ENCODE measurements at places on chromosomes 5 and 9. TPM values are rescaled to one million over a fixed set of nuclear protein-coding genes. Genes with fewer than 3 reads are reported as not detected.

Gene TLX3
- total RNA-seq: not detected

Gene GTF2H2C
- 22.8 TPM for total RNA-seq

Gene SPATA31D4
- not detected for total RNA-seq

Gene PRRX2
- 43.7 TPM for total RNA-seq

Gene TAF11L2
- total RNA-seq: not detected

Gene SPOCK1
- 70.7 TPM for total RNA-seq

Gene NCS1
- 20.4 TPM for total RNA-seq

Gene PRLR
- 13.3 TPM for total RNA-seq

Gene EGR1
- 119 TPM for total RNA-seq

GRCh38 chr9:130197888-130198287 is 25.7 kb downstream of the NCS1 start:
- H3K4me1 ChIP-seq: peaks cover 80% of the 10 kb centered on the region
- peak overlapping the region; percentile 44 for H3K27ac ChIP-seq
- H3K27me3 ChIP-seq: no peaks in the 10 kb centered on the region
- no peak overlapping the region for H3K4me3 ChIP-seq
- no peak for DNase-seq

DNA sequence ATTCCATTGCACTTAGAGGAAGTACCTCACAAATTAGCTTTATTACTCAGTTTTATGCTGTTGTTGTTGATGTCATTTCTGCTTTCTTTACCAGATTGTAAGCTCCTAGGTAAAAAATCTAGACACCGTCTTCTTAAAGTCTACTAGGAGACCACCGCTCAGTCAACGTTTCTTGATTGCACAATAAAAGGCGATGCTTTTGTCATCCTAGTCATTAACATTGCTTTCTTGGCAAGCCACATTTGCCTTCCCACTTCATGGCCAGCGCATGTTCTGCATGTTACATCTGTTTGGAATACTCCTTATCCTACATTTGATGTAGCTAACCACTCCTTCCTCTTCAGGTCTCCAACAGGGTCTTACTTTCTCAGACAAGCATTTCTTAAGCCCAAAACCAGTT is 464.0 kb upstream of the TUSC1 start:
- H3K4me1 ChIP-seq: no peaks in the 10 kb centered on the region
- H3K27me3 ChIP-seq: no peaks in the 10 kb centered on the region
- H3K36me3 ChIP-seq: no peaks in the 10 kb centered on the region
- no peak overlapping the region for H3K4me3 ChIP-seq

- no peaks in the 10 kb centered on the region for H3K36me3 ChIP-seq
- H3K4me3 ChIP-seq: no peak overlapping the region
- H3K27me3 ChIP-seq: no peaks in the 10 kb centered on the region
- H3K27ac ChIP-seq: no peak overlapping the region
- H3K4me1 ChIP-seq: peaks cover 22% of the 10 kb centered on the region
Observed at GRCh38 chr9:110880189-110880588, 158.1 kb downstream of the LPAR1 start.

DNA sequence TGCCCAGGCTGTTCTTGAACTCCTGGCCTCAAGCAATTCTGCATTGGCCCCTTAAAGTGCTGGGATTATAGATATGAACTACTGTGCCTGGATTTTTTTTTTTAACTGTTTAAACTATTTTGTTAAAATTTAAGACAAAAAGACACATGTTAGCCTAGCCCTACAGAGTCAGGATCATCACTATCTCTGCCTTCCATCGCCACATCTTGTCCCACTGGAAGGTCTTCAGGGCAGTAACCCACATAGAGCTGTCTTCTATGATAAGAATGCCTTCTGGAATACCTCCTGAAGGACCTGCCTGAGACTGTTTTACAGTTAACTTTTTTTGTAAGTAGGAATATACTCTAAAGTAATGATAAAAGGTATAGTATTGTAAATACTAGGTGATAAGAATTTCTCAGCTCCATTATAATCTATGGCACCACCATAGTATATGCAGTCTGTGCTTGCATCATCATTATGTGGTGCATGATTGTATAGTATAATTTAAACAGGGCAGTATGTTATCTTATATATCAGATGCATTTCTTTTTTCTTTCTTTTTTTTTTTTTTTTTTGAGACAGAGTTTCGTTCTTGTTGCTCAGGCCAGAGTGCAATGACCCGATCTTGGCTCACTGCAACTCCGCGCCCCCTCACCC is 52.7 kb downstream of the DENND4C start:
- no peaks in the 10 kb centered on the region for H3K27me3 ChIP-seq
- DNase-seq: no peak
- no peak overlapping the region for H3K4me3 ChIP-seq

DNA sequence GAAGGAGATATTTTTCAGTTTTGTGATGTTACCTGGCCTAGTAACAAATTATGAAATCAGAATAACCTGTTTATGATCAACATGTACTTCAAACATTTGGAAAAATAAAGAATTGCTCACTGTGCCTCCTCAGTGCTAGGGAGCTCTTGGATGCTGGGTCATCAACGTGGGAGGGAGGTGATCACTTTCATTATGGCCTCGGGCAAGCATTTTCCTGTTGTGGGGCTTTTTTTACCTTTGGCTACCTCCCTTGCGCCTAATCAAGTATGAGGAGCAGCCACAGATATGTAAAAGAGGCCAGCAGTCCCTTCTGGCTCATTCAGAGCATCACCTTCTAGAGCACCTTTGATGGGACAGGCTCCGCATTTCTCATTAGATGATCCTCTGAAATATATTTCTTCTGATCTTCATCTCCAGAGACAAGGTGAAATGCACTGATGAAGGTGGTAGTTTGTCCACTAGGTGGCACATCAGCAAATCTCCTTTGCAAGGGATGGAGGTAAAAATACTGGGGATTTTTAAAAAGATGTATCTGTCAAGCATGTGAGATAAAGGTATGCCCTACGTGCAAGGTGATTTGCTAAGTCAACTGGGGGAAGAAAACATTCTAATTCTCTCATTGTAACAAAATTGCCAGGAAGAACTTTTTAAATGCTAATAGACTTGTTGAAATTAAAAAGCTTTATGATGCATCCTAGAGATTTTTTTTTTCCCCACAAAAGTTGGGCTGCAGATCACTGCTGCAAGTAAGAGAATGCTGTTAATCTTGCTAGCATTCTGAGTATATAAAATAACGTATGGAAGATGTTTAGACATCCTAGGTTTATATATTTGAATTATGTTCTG is 218.2 kb downstream of the MAST4 start:
- H3K4me3 ChIP-seq: no peak overlapping the region
- no peak overlapping the region for H3K27ac ChIP-seq
- DNase-seq: no peak

GRCh38 chr9:86519066-86519615 is 164.9 kb upstream of the TUT7 start:
- no peaks in the 10 kb centered on the region for H3K27me3 ChIP-seq
- DNase-seq: no peak
- H3K27ac ChIP-seq: no peak overlapping the region
- no peaks in the 10 kb centered on the region for H3K4me1 ChIP-seq
- H3K36me3 ChIP-seq: no peaks in the 10 kb centered on the region

GRCh38 chr9:84413301-84413700 is 72.7 kb upstream of the SLC28A3 start:
- H3K36me3 ChIP-seq: no peaks in the 10 kb centered on the region
- H3K4me1 ChIP-seq: no peaks in the 10 kb centered on the region
- no peak overlapping the region for H3K27ac ChIP-seq
- no peak overlapping the region for H3K4me3 ChIP-seq
- no peak for DNase-seq

DNA sequence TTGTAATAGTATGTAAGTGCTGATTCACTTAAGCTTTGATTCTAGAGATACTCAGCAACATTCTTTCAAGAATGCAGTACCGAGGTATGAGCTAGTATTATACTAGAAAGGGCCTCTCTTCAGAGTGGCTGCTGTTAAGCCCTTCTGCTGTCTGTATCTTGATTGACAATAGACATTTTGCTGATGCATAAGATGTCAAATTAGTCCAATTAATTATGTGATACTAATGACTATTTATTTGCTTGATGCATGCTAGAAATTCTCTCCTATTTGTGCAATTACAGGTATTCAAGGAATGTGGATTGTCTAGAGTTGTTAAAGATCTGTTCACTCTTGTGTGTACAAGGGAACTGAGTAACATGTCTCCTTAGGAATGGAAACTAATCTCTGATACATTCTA is 92.3 kb upstream of the PTGER4 start:
- no peak overlapping the region for H3K4me3 ChIP-seq
- no peaks in the 10 kb centered on the region for H3K36me3 ChIP-seq
- no peaks in the 10 kb centered on the region for H3K4me1 ChIP-seq
- no peak overlapping the region for H3K27ac ChIP-seq
- DNase-seq: no peak

GRCh38 chr5:74633695-74634094 is 6.8 kb downstream of the ENC1 start:
- peaks cover 32% of the 10 kb centered on the region for H3K4me1 ChIP-seq
- no peaks in the 10 kb centered on the region for H3K36me3 ChIP-seq
- H3K4me3 ChIP-seq: no peak overlapping the region
- no peaks in the 10 kb centered on the region for H3K27me3 ChIP-seq

DNA sequence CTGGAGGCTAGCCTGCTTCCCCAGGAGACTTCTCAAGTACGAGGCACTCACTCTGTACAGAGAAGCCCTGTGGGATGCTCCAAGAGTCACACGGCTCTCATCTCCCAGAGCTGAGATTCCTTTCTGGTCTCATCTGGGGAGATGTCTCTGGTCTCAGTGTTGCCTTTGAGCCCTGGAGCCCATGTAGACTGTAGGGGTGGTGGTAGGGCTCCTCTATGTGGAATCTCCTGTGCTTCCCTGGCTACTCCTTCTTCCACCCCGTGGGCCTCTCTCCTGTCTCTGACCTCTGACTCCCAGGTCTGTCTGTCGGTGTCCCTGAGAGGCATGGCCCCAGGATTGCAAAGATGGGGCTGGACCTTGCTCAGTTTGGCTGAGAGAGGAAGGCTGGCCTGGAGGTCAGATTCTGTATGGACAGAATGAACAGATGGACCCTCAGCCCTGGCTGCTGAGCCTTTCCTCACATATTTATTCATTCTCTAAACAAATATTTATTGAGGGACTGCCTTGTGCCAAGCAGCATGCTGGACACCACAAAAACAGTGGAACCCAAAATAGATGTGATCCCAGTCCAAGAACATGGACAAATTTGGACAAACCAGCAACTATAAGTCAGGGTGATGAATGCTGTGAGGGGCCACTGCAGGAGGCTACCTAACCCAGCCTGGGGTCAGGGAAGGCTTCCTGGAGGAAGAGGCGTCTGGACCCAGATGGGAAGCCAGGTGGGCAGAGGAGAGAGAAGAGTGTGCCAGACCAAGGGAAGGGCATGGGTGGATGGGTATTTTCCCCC is 2.6 kb downstream of the CCL19 start:
- DNase-seq: no peak
- H3K4me3 ChIP-seq: no peak overlapping the region
- H3K36me3 ChIP-seq: no peaks in the 10 kb centered on the region
- no peak overlapping the region for H3K27ac ChIP-seq
- peaks cover 12% of the 10 kb centered on the region for H3K4me1 ChIP-seq
